ENCODE measurements at places on chromosomes 16 and 17.

- DNase-seq = no peak
Observed at GRCh38 chr17:77445760-77446532, 305.2 kb downstream of the SEC14L1 start.

GRCh38 chr16:11049396-11050059 lies 105.2 kb downstream of the CLEC16A start:
- DNase-seq = no peak

DNA sequence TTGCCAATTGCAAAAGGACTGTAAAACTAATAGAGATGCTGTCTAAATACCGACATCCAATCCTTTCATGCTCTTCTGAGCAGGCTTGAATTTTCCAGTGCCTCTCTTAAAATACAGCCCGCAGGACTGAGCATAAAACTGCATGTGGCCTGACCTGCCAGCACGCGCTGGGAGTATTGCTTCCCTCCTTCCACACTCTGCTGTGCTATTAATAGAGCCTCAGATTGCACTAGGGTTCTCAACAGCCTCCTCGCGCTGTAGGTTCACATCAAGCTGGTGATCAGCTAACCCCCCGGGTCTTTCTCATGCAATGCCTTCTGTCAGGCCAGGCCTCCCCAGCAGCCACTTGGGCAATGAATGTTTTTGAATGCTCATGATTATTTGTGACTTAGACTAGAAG lies 14.2 kb upstream of the MSI2 start:
- no peak for DNase-seq

DNA sequence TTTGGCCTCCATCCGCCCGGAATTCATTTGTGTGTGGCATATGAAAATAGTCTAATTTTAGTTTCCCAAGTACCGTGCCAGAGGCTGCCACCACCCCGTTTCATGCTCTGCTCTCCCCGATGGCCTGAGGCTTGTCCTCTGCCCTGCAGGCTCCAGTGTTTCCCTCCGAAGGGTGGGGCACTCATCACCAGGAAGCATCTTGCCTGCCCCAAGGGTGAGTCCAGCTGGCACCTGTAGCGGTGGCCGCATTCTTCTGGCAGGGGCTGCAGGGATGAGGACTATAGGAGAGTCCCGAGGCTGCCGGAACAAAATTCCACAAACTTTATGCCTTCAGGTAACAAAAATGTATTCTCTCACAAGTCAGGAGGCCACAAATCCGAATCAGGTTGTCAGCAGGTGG lies 23.1 kb upstream of the CMIP start:
- no peak for DNase-seq

DNA sequence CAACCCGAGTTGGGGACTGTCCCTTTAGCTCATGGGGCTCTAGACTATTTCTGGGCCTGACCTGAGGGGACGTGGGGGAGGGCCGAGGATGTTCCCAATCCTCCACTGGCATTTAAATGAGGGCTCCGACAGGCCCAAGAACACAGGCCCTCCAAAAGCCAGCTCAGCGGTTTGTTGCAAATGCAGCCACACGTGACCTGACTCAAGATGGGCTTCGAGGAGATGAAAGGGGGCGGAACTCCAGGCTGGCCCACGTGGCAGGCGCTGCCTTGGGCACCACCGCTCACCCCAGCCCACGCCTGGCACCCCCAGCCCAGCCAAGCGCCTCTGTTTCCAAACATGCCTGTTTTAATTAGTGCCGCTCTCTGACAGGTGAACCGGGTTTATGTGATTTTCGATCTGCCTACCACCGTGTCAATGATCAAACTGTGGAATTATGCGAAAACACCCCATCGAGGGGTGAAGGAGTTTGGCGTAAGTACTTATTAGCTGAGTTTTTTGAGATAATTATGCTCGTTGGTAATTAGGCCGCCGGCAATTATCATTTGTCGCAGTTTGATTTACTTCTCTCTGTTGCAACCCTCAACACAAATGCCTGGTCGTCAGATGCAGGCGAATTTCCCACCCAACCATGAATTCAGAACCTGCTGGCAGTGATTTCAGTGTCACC lies 226.7 kb downstream of the KATNIP start:
- DNase-seq = no peak

DNA sequence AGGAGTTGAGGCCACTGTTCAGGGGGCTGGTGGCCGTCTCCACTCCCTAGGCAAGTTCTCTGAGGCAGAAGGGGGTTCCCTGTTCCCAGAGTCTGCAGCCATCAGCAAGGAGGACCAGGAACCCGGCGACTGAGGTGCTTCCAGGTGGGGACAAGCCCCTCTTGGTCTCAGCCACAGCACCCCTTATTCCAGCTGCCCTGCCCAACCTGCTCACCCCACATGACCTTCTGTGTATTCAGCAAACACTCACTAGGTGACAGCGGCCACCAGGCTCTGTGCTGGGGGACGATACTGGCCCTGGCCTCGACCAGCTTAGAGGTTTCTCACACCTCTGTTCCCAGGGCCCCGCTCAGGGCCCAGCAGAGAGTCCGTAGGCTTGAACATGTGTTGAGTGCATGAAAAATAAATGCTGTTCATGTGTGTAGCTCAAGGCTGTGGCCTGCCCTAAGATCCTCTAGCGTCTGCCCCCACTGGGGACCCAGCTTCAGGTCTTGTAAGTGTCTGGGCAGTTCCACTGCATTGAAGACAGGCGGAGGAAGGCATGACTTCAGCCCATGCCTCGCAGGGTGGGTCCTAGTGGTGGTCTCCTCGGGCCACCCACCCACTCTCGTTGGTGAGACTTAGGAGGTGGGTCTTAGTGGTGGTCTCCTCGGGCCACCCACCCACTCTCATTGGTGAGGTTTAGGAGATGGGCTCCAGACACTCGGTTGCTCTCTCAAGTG lies 44.2 kb downstream of the NT5M start:
- DNase-seq = no peak

DNA sequence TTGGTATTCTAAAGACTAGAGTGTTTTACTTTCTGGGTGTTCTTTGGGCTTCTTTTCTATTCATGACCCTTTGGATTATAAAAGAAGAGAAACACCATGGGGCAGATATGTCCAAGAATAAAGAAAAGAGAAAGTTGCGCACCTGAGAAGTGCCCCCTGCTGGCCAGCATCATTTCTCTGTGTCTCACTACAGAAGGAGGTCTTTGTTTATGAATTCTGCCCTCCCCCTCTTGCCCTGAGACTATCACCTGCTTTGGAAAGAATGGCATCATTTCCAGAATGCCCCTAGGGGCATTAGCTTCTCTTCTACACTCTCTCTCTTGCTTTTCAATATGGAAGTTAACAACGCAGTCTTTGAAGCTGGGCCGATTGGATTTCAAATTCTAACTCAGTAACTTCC lies 45.0 kb downstream of the CDH13 start:
- no peak for DNase-seq

DNA sequence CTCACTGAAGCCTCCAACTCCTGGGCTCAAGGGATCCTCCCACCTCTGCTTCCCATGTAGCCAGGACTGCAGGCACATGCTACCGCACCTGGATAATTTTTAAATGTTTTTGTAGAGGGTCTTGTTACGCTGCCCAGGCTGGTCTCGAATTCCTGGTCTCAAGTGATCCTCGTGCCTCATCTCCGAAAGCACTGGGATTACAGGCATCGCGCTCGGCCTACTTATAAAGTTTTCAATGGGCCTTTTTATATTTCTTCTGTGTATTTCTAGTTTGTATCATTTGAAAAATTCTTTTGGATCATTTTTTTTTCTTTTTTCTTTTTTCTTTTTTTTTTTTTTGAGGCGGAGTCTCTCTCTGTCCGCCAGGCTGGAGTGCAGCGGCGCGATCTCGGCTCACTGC lies 7.3 kb upstream of the TLCD3A start:
- no peak for DNase-seq

GRCh38 chr16:69931631-69932030 lies 19.5 kb upstream of the CLEC18A start:
- no peak for DNase-seq

DNA sequence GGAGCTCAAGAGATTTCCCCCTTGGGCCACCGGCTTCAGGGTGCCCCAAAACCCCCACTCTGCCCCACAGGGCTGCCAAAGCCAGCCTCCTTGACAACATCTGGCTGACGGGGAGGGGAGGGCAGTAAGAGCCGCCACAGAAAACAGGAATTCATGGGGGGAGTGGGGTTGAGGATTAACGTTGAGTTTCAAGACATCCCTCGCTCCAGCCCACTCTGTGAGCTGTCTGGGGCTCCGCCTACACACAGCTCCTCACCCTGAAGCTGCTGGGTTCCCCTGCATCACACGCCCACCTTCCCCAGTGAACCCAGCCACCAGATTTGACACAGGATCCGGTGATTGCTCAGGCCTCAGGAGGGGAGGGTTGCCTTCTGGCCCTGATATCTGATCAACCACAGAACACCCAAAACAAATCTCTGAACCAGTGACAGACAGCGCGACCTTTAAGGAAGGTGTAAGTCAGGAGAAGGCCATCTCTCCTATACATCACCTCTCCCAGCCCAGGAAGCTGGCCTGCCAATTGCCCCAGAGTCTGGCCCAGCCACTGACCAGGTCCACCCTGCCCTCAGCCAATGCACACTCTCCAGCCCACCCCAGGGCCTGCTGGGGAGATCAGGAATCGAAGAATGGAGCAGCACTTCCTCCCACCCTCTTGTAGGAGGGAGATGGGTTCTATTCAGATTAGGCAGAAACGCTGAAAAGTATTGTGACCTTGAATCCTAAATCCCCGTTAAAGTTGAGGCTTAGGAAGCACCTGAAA lies 132.1 kb downstream of the CLEC16A start:
- no peak for DNase-seq

GRCh38 chr17:869086-869485 lies 86.9 kb downstream of the MRM3 start:
- no peak for DNase-seq

- no peak for DNase-seq
Observed at GRCh38 chr16:3509470-3509928, 8.7 kb downstream of the CLUAP1 start.

- no peak for DNase-seq
Observed at GRCh38 chr17:63956296-63956920, 16.3 kb downstream of the SCN4A start.

DNA sequence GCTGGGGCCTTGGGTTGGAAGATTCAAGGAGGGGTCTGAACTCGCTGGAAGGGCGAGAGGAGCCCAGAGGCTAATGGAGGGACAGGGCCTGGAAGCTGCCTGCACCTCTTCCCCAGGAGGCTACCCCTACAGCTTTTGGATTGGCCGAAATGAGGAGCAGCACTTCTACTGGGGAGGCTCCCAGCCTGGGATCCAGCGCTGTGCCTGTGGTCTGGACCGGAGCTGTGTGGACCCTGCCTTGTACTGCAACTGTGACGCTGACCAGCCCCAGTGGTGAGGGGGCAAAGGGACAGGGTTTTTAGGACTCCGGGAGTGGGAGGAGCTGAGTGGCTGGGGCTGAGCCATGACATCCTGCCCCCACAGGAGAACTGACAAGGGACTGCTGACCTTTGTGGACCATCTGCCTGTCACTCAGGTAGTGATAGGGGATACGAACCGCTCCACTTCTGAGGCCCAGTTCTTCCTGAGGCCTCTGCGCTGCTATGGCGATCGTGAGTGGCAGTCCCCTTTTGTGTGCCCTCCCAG lies 8.8 kb downstream of the CNTNAP1 start:
- no peak for DNase-seq

- DNase-seq = no peak
Observed at GRCh38 chr17:65495122-65496055, 66.1 kb downstream of the AXIN2 start.

GRCh38 chr17:34420254-34420766 lies 57.3 kb upstream of the CCL1 start:
- DNase-seq = peak; percentile 35

DNA sequence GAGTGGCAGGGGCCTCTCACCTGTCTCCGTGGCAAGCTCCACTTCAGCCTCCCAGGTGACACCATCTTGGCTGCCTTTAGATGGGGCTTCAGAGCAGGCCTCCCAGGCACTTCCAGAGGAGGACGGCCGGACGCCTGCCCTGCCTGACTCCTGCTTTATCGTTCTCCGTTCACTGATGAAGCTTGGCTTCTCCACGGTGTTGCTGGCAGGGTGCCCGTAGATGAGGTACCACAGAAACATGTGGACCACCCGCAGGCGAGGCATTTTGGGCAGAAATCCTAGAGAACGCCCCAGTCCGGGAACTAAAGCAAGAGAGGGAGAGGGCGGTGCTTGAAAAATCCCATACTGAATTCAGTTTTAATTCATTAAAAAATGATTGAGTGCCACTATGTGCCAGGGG lies 54.5 kb downstream of the GTF3C1 start:
- no peak for DNase-seq

- no peak for DNase-seq
Observed at GRCh38 chr17:5508810-5509209, 22.4 kb downstream of the MIS12 start.

GRCh38 chr16:68272507-68273209 lies 8.3 kb downstream of the SLC7A6 start:
- no peak for DNase-seq

GRCh38 chr17:42113293-42114069 lies 967 bp upstream of the DHX58 start:
- no peak for DNase-seq

GRCh38 chr17:7982173-7982572 lies 20.2 kb upstream of the GUCY2D start:
- no peak for DNase-seq

- no peak for DNase-seq
Observed at GRCh38 chr16:85768199-85768598, 17.3 kb upstream of the C16orf74 start.

DNA sequence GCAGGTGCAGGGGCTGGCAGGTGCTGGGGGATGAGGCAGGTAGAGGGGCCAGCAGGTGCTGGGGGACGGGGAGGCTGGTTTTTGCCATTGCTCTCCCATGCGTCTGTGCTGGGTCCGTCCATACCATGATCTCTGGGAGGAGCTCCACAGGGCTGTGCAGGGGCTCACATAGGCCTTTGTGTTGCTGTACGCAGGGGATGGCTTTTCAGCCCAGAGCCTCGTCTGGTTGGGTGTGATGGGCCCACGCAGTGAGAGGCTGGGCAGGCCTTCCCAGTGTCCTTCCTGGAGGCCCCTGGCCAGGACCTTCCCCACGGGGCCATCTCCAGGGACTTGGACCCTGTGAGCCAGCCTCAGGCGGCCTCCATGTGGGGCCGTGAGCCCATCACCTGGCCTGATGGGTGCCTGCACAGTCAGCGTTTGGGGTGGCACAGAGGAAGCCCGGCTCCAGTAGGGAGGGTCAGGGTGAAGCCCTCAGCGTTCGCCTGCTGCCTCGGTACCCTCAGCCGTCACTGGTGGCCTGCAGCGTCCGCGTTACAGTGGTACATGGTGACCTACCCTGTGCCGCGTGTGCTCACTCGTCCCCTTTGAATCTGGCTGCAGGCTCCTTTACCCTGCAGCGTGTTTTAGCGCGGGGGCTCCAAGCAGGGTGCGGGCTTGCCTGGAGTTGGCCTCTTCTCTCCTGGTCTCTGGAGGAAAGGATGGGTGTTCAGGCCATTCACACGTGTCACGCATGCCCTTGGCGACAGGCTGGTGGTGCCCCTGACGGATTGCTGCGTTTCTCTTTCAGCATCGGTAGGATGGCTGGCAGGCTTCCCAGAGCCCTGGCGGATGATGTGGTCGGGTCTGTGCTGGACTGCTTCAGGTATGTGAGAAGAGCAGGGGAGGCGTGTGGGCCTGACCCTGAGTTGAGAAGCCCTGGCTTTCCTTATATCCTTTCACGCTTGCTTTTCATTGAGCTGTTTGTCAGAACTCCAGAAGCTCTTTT lies 30.6 kb downstream of the ZNF750 start:
- DNase-seq = no peak
